ENCODE measurements at places on chromosomes 2 and 18.

DNA sequence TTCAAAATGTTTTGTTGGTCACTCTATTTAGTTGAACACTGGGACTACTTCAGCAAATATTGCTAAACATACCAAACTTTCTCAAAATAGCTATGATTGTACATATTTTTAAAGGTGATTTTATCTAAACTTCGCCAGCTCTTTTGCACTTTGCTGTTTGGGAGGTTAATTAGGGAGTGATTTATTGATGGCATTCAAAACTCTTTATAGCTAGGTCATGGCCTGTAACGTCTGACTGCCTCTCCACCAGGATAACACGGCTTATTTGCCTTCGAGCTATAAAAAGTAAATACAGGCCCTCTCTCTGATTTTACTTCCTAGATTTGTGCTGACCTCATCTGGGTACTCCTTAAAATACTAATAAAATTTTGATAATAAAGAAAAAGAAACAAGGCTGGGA lies 931.9 kb downstream of the DCDC2C start:
- DNase-seq = no peak

DNA sequence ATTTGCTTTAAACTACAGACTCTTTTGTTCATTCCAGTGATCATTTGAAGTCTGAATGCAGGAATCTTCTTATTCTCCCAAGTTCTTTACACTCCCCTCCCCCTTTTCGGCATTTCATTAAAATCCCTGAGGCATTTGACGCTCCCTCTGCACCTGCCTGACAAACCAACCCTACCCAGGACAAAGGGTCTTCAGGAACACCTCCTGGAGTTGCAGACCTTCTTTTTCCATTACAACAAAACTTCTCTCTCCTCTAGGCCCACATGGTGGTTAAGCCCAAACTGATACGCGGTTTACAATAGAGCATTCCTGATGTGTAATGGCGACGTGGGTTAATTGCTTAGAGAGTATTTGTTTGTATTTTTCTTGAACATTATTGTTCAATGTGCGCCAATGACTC lies 367.4 kb downstream of the FBXO15 start:
- DNase-seq = no peak

- DNase-seq = no peak
Measured at GRCh38 chr2:189555232-189555631, 25.4 kb downstream of the SLC40A1 start.

DNA sequence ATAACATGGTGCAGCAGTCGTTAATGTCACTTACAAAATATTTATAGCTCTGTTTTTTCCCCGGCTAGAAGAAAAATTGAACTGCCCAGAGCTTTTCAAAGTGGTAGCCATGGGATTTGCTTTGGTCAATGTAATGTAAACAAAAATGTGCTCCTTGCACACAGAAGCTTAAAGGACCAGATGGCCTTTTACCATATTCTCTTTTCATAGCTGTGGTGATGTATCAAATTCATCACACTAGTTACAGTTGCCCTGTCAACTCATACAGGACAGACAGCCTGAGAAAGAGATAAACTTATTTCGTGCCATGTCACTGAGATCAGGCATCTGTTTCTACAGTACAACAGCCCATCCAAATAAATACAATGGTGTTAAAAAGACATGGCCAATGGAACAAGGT lies 368.1 kb upstream of the CDH19 start:
- DNase-seq = no peak

GRCh38 chr18:48947560-48947959 lies 3.2 kb downstream of the SMAD7 start:
- no peak for DNase-seq

DNA sequence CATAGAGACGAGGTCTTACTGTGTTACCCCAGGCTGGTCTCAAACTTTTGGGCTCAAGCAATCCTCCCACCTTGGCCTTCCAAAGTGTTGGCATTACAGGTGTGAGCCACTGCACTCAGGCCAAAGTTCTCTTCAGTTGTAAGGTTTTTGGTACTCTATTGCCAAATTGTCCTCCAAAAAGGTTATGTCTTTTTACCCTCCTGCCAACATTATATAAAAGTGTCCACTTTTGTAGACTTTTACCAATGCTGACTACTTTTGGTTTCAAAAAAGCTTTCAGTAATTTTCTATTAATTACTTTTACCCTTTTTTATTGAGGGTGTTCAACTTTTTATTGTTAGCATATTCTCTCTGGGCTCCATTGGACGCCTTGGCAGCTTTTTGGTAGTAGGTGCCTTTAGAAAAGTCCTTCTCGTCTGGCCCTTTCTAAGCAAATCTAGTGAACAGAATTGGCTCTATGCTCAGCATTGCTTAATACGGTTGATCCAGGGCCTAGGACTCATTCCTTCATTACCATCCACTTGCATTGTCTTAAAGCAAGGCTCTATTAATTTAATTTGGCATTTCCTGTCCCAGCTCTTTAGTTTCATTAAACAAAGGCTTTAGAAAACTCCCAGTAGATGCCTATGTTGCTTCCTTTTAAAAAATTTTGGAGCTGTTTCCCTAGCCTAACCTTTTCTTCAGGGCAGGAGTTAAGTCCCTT lies 16.7 kb upstream of the IL1A start:
- DNase-seq = no peak

DNA sequence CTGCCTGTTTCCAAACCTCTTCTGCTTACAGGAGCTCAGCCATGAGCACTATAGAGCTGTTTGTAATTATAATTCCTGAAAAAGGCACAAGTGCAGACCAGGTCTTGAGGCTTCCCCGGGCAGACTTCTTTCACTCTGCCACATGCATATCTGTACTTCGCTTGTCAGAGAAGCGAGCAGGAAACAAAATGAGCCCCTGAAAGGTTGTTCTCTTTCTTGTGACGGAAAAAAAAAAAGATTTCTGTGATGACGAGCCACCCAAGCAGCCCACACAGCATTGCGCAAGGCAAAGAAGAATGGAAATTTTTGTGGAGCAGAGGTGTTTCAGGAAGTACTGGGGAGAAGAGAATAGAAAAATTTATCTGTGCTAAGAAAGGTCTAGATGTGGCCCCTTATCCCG lies 54.0 kb upstream of the LINC00305 start:
- DNase-seq = no peak

GRCh38 chr18:8795586-8796325 lies 90.4 kb downstream of the MTCL1 start:
- DNase-seq = no peak

DNA sequence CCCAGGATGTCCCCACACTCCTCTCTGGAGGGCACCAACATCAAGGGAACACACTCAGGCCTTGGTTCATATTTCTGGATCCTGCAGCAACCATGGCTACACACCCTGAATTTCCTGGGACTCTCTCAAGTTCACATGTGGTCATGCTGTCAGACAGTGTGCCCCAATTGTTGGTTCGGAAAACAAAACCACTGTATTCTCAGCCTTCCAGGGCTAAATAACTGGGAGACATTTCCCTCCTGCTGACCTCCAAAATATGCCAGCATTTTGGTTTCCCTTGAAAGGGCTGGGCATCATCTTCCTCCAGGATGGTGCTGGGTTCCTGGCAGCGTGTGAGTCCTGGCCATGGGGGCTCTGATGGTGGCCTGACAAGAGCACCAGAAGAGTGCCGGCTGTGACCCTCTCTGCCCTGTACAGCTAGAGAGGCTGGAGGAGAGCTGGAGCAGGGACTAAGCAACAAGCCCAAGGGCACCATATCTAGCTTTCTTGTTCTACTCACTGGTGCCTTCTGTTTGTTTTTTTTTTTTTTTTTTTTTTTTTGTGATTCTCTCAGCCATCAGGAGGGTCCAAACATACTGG lies 37.5 kb upstream of the WIPF1 start:
- no peak for DNase-seq

GRCh38 chr2:217611056-217611455 lies 391.7 kb downstream of the TNS1 start:
- DNase-seq = no peak

All from cortex of kidney (tissue), 1 donor.